ENCODE measurements at places on chromosomes 1 and 21.

- DNase-seq, result no peak
These were observed 58.7 kb upstream of the RC3H1 start for GRCh38 chr1:174080819-174081218.

GRCh38 chr1:157626099-157626498 is 28.2 kb upstream of the FCRL4 start:
- no peak for DNase-seq

GRCh38 chr1:181397845-181398244 is 85.5 kb upstream of the CACNA1E start:
- no peak for DNase-seq

GRCh38 chr21:22346576-22346975 is 1348.4 kb downstream of the NCAM2 start:
- DNase-seq, result no peak

DNA sequence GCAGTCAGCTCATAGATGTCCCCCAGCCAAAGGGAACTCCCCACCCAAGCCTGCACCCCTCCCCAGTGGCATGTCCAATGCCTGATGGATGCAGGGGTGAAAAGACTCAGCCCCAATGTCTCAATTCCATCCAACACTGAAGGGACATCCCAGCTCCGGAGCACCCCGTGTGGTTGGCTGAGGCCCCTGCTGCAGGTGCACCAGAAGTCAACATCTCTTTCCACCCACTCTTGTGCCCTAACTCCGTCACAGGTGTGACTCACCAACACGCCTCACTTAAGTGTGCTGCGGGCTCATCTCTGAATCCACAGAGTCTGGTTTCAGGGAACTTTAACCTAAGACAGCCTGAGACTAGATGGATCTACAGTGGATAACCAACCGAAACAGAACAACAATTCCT is 40.9 kb upstream of the ZBTB18 start:
- no peak for DNase-seq

DNA sequence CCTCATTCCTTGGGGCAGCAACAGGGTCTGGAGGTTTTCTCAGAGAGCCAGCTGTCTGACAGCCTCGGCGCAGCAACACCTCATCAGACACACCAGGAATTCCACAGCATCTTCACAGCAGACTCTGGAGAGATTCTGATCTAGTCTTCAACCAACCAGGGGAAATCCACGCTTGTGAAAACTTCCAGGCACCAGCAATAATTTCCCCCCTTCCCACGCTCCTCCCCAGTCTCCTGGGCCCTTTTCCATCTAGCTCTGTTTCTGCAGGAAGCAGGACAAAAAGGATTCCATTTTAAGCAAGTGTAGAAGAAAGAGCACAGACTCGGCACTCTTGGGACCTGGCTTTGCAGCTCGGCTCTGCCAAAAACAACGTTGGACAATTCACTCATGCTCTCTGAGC is 44.3 kb upstream of the CAPZB start:
- DNase-seq, result no peak

GRCh38 chr1:116159177-116159576 is 48.0 kb downstream of the MAB21L3 start:
- DNase-seq, result no peak

- DNase-seq, result no peak
These were observed 67.3 kb downstream of the URB2 start for GRCh38 chr1:229693129-229693900.

DNA sequence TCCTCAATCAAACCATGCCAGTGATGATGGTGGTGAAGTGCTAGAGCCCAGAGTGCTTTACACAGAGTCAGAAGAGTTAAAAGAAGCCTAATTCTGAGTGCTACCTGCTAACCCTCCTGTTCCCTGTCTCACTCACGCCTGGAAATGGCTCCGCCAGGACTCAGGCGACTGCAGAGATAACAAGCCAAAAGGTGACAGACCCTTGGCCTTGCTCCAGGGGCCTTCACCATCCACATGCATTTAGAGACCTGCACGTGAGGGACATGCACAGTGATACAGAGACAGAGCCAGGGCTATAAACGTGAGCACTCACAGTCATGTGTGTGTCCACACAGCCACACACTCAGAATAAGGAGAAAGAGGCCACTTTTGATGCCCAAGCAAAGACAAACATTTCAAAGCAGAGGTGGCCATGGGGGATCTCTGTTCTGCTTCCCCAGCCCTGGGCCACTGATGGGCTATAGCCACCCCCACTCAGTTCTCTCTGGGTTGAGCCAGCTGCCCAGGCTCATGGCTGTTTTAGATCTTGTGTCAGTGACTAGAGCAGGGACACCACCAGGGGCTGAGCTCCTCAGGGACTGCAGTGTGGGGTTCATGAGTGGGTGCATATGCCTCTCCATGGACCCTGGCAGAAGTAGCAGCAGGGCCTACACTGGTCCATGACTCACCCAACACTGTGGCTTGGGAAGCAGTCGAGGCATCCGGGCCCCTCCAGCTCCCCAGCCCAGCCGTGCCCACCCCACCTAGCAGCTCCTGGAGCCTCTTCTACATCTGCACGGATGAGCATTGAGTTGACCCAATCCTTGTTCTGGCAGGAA is 117.2 kb downstream of the EPHB2 start:
- no peak for DNase-seq

- DNase-seq, result no peak
These were observed 24.8 kb downstream of the LYPD8 start for GRCh38 chr1:248730507-248731335.

DNA sequence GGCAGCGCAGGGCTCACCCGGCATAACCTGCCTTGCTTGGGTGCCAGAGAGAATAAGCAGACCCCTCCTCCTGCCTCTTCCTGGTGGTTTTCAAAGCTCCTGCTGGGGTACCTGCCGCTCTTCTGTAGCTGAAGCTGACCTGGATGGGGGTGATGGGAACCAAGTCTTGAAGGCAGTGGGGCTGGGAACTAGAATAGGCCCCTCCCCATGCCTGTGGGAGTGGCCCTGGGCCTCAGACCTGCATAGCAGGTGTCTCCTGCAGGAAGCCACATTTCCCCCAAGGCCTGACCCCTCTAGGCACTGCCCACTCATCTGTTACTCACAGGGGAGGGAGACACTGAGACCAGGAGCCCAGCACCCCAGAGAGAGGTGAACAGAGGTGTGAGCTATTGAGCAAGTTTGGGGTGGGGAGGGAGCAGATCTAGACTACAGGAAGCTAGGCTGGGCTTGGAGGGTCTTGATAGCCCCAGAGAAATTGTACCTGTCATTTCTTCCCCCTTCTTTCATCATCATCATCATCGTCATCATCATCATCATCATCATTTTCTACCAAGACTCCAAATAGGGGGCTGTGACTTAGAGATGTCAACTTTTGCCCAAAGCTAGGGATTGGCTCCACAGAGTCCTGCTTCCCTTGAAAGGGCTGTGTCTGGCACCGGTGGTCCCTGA is 10.1 kb downstream of the PADI1 start:
- DNase-seq, result peak; percentile 18
